ENCODE measurements at places on chromosomes 4 and X.

DNA sequence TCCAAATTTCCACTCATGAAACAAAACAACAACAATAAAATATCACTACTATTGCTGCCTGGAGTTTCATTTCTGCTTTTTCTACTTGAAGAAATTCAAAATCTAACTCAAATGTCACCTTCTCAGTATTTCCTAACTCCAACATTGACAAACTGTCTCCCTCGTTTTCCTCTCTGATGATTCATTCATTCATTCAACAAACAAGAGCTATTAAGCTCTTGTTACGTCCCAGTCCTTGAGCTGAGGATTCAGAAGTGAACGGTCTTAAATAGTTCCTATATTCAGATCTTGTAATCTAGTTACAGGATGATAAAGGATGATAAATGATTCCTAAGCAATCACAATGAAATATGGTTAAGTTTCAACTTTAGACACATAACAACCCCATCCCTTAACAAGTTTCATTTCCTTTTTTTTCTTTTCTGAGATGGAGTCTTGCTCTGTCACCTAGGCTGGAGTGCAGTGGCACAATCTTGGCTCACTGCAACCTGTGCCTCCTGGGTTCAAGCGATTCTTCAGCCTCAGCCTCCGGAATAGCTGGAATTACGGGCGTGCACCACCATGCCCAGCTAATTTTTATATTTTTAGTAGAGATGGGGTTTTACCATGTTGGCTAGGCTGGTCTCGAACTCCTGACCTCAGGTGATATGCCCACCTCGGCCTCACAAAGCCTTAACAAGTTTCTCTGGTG is 1.7 kb downstream of the SLC9B2 start:
- DNase-seq, result no peak

GRCh38 chrX:6777238-6778002 is 242.5 kb upstream of the VCX3A start:
- DNase-seq, result no peak

- DNase-seq, result no peak
Measured at GRCh38 chr4:41458689-41459088, 79.3 kb upstream of the LIMCH1 start.

DNA sequence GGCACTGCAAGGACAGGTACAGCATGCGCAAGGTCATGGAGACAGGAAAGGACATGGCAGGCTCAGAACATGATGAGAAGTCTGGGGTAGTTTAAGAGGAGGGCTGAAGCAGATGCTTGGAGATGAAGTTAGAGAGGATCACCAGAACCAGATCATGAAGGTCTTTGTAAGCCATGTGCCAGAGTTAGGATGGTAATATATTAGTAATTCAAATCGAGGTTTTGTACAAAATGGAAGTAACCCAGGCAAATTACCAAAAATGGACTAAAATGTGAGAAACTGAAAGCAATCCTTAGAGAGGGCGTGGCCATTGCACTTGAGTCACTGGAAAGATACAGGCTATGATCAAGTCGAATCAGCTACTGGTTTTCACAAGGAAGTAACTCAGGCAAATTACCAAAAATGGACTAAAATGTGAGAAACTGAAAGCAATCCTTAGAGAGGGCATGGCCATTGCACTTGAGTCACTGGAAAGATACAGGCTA is 13.5 kb downstream of the RXFP1 start:
- no peak for DNase-seq

DNA sequence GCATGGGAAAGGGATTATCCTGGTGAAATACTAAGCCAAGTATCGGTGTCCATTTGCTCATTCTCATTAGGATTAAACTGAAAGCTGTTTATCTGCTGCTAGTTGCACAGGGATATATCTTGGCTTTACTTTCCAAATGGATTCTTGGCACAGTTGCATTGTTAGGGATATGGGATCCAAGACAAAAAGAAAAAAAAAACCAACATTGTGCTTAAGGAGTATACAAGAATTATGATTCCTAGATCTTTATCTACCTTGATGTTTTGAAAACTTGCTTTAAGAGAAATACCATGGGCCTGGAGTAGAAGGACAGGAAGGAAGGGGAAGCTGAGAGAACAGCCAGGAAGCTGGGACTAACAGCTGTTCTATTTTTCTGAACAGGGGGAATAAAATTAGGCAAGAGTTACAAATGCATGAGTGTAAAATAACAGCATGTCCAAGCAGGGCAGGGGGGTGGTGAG is 107.6 kb downstream of the ATXN3L start:
- no peak for DNase-seq

GRCh38 chr4:65089666-65090065 is 580.6 kb downstream of the EPHA5 start:
- peak; percentile 19 for DNase-seq

- no peak for DNase-seq
Measured at GRCh38 chr4:76690906-76691275, 207.1 kb downstream of the SOWAHB start.

GRCh38 chr4:6184169-6184568 is 16.2 kb downstream of the JAKMIP1 start:
- DNase-seq, result no peak

GRCh38 chr4:48504352-48504751 is 14.3 kb downstream of the ZAR1 start:
- no peak for DNase-seq

- peak; percentile 84 for DNase-seq
Measured at GRCh38 chr4:138919094-138919936, 96.3 kb upstream of the NOCT start.

DNA sequence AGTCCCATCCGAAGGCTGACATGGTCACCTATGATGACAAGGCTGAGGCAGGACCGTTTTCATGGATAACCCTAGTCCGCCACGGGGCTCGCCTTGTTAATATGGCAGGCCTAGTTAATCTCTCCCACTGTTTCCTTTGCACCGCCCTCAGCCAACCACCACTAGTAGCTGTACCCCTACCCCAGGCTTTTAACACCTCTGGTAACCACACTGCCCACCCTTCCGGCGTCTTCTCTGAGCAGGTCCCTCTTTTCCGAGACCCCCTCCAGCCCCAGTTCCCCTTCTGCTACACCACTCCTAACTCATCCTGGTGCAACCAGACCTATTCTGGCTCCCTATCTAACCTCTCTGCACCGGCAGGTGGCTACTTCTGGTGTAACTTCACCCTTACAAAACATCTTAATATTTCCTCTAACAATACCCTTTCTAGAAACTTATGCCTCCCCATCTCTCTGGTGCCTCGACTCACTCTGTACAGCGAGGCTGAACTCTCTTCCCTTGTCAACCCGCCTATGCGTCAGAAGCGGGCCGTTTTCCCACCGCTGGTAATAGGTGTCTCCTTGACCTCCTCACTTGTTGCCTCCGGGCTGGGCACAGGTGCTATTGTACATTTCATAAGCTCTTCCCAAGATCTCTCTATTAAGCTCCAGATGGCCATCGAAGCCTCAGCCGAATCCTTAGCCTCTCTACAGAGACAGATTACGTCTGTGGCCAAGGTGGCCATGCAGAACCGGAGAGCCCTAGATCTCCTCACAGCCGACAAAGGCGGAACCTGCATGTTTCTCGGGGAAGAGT is 964.4 kb downstream of the RPA4 start:
- DNase-seq, result no peak

DNA sequence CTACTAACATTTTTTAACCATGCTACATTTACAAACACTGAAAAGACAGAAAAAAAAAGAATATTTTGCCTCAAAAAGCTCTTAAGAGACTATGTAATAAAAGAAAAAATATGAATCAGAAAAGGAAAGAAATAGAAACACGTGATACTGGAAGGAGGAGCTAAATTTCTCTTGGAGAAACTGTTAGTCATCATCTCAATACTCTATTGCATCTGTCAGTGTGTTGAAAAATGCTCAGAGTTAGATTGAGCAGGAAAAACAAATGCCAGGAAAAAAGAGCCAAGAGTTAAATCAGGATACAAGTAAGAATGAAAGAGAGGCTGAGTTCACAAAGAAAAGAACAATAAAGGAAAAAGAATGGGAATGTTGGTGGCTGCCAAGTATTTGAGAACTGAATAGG is 2.6 kb downstream of the RAB28 start:
- no peak for DNase-seq

DNA sequence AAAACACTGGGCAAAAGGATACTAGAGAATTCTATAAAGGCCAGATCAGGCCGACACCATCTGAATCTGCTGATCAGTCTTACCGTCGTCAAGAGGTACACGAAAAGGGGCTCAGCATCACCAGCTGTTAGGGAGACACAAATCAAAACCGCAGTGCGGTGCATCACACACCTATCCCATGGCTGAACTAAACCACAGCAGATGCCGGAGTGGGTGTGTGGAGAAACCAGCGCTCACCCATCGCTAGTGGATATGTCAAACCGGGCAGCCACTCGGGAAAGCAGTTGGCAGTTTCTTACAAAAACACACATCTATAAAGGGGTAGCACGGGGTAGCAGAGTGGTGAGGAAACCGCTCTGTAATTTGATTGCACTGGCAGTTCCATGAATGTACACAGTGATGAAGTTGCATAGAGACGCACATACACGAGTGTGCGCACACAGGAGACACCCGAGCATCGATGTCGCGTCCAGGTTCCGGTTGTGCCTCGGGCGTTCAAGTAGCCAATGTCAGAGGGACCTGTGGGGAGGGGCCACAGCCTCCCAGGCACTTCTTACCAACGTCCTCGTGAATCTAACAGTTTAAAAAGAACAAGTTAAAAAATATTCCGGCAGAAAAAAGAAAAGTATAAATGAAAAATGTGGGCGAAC is 23.1 kb upstream of the CCNQ start:
- no peak for DNase-seq

GRCh38 chr4:168408620-168409019 is 71.7 kb downstream of the DDX60L start:
- peak; percentile 57 for DNase-seq

DNA sequence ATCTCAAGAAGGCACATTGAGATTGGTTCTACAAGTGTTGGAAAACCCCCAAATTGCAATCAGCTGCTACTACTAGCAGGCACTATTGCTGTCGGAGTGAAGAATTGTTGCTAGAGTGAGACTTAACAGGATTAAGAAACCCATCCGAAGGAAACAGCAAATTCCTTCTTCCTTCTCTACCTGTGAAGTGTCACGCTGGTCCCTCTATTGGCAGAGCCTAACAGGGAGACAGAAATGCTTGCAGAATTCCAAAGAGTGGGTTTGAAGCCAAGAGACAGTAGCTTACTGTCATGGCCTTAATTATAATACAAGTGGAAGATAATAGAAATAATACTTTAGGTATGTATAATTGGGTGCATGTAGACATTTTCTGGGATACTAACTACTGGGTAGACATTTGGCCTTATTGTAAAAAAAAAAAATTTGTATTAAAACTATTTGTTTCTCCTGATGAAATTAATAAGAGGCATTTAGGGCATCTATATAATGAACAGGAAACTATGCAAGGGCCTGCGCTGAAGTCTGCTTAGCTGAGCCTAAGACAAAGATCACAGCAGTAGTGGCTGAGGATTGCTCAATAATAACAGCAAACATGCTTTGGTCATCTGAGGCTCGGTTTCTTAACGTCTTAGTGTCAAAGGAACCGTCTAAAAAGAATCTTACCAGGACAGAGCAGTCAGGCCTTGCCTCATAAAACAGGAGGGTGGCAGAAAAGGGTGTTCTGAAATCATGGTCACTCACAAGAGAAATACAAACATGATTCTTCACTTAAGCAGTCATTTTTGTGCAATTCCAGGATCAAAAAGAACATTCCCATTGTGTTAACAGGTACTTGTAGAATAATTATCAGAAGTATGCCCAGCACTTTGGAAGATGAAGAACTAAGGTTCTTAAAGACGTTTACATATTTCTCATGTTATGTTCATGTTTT is 40.8 kb downstream of the FAM241A start:
- no peak for DNase-seq

- no peak for DNase-seq
Measured at GRCh38 chrX:44765556-44765955, 78.3 kb upstream of the DUSP21 start.

DNA sequence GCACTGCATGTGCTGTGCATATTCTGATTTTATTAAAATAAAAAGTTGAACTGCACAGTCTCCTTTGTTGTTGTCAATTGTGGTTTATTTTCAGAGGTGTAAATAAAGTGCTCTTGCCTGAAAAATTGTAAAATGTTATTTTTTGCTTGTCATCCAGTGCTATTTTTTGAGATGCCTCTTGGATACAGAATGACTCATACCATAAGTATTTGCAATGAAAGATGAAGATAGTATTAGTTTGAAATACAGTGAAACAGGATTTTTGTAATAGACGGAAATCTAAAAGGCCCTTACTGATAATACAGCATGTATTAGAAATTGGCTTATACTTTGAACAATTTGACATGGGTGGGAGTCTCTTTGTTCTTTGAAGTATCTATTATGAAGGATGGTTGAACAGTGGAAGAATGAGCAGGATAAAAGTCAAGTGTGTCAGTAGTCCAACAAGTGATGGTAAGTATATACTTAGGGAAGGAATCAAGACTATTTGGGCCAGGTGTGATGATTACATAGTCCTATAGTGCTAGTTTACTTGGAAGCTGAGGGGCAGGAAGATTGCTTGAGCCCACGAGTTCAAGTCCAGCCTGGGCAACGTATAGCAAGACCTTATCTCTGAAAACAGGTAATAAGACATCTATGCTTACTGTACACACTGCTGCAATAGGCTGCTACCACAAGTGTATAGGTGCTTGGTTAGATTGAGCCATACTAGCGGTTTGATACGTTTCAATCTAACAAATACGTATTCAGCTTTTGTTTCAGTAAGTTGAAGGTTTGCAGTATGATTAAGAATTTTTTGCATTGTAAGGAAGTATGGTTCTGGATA is 16.4 kb downstream of the DDX3X start:
- DNase-seq, result no peak
